ENCODE measurements at places on chromosomes 1 and 21. TPM values are rescaled to one million over a fixed set of nuclear protein-coding genes. Genes with fewer than 3 reads are reported as not detected.

- DNase-seq = no peak
Observed at GRCh38 chr21:42609811-42610210, 43.6 kb upstream of the PDE9A start.

DNA sequence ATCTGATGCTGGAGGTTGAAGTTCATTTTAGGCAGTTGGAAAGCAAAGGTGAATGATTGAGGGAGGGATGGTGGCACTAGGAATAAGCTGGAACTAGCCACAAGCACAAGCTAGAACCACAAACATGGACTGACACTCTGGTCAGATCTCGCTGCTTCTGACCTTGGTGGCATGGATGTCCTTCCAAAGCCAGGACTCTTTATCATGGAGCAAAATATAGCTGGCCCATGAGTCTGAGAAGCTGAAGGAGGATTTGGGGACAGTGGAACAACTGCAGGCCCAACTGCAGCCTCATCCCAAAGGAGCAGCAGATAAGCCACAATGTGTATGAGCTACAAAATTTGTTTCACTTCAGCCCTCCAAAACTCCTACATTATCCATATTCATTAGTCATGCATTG, 35.5 kb downstream of the SRSF11 start:
- DNase-seq = no peak

DNA sequence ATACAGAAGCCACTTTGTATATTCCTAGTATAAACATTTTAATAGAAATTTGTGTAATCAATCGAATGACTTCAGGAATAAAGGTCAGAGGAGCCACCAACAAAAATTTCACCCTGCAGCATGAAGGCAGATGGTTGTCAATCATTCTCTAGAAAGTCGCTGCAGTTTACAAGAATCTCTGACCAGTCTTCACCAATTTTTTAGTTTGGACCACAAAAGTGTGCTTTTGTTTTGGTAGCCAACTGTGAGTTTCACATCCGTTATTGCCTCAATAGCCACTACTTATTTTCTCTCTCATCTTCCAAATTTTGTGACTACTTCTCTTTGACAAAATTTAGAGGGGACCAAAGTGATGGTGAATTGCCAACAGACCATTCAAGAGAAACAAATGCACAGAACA, 1155.6 kb downstream of the AMY1C start:
- no peak for DNase-seq

- DNase-seq = no peak
Observed at GRCh38 chr21:22904385-22904784, 1906.2 kb downstream of the NCAM2 start.

DNA sequence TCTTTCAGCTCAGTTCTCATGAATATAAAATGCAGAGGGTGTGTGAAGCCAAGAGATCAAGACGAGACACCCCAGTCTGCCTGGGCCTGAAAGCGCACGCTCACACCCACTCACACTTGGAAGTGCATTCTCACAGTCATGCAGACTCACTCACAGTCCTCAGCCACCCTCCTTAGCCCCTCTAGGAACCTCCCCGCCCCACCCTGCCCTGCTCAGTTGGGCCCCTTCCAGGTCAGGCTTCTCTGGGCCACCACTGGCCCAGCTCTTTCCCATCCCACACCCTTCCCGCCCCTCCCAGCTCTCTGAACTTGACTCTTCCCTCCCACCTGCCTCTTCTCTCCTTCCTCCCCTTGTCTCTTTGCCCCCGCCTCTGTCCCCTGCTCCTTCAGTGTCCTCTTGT, 93.8 kb downstream of the EPHB2 start:
- DNase-seq = no peak

DNA sequence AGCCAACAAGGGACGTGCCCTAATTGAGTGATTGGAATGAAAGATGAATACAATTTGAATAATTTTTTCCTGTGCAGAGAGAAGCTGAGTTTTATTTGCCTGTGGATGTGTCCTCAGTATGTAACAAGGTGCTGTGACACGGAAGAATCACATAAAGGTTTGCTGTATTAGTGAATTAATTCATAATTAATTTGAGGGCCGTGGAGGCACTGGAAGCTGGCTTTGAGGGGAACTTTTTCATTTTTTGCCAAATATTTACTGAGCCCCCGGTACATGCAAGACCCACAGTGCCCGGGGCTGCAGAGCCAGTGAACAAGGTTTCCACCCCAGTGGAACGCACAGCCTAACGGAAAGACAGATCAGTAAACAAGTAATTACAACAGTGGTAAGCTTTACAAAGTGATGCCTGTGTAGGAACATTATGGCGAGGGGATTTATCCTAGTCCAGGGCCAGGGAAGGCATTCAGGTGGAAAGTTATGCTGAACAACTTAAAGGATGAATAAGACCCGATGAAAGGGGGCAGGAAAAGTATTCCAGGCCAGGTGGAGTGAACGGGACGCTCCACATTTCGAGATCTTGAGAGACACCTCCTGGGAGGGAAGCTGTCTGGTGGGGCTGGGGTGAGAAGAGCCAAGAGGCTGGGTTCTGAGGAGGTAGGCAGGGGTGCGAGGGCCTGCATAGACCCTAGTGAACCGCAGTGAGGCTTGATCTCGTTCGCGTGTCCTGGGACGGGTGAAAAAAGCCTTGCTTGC, 773 bp upstream of the RCC2 start:
- no peak for DNase-seq

DNA sequence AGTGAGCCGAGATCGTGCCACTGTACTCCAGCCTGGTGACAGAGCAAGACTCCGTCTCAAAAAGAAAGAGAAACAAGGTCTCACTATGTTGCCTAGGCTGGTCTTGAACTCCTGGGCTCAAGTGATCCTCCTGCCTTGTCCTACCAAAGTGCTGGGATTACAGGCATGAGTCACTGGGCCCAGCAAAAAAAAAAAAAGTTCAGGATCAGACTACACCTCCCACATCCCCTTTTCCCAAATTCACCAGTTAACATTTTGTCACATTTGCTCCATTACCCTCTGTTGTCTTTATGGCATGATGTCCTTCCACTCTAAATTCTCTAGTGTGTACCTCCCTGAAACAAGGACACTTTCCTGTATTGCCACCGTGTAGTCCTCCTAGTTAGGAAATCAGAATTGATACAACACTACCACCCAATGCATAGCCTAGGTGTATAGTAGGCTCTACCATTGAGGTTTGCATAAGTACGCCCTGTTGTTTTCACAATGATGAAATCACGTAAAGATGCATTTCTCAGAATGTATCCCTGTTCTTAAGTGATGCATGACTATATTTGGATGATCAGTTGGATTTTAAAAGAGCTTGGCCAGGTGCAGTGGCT, 10.7 kb downstream of the SPEN start:
- DNase-seq = no peak

INSRR gene
- total RNA-seq = not detected

- no peak for DNase-seq
Observed at GRCh38 chr1:44507490-44508396, 102.7 kb downstream of the RNF220 start.

- no peak for DNase-seq
Observed at GRCh38 chr1:228279011-228279721, 71.3 kb downstream of the OBSCN start.

RHCE gene
- under 0.01 TPM for total RNA-seq
